ENCODE measurements at places on chromosomes 3 and 15.

- no peak for DNase-seq
These were observed 69.1 kb downstream of the DCLK3 start for GRCh38 chr3:36695113-36695768.

DNA sequence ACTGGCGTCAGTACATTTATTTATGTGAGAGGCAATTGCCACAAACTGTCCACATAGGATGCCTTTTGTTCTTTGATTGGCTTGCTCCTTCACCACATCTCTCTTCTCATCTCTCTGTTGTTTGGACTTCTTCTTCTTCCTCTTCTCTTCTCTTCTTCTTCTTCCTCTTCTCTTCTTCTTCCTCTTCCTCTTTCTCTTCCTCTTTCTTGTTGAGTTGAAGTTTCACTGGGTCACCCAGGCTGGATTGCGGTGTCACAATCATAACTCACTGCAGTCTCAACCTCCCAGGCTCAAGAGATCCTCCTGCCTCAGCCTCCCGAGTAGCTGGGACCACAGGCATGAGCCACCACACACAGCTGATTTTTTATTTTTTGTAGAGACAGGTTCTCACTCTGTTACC, 67.7 kb upstream of the GSK3B start:
- DNase-seq, result no peak

DNA sequence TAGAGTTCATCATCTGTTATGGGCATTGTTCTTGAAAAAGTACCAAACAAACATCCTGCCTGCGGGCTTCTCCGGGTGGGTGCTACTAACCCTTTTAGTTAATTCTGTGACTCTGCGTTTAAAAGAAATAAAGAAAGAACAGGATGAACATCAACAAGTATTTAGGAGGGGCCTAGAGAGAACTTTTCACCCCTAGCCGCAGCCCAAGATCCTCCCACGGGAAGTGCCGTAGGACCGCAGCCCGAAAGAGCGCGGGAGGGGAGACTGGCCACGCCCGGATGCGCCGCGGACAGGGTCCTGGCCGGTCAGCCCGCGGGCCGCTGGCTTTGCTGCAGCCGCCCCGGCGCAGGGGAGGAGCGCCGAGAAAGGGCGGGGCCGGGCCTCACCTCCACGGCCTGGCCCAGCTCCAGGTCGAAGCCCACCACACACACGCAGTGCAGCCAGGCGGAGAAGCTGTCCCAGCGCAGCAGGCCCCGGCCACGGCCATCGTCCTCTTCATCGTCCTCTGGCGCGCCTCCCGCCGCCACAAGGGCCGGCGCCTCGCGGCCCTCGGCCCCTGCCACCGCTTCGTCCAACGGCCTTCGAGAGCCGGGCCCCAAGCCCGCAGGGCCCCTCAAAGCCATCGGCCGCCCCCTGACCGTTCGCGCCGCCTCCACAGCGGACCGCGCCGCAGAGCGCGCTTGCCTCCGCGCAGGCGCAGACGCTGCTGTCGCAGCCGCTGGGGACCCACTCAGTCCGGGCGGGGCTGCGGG, at the start of gene DENND6A:
TSS of gene DENND6A (minus strand) at position 682 of the 752 bp plus-strand sequence. CDS start at position 623, 59 bp downstream.
- DNase-seq, result peak; percentile 96

GRCh38 chr3:118803096-118803476, 231.6 kb downstream of the IGSF11 start:
- no peak for DNase-seq

- DNase-seq, result no peak
These were observed 220.7 kb upstream of the AZI2 start for GRCh38 chr3:28569357-28569756.

DNA sequence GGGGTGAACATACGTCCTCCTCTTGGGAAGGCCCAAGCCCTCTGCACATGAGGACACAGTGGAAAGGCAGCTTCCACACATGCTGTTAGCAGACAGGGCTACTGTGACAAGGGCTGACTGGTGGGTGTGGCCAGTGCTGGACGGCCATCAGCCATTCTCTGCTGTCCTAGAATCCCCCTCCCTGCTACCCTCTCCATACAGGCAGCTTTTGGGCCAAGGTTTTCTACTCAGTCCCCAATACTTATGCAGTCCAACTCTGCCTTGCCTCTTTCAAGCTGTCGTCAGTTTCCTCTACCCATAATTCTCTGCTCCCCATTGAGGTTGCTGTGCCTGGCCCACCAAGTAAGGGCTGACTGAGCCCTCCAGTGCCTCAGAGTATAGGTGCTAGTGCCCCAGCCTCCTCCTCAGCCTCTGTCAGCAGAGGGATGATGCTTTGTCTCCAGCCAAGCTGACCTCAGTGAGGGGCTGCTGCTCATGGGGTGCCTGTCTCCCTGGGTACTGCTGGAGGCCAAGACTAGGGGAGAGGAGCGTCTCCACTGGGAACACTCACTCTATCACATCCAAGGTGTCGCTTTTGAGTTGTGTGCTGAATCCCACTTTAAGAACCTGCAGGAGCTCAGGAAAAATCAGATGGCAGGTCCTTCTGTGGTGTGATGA, 2.8 kb downstream of the LOXL1 start:
- DNase-seq, result no peak

GRCh38 chr3:100615684-100616083, 6.3 kb downstream of the ADGRG7 start:
- DNase-seq, result no peak

DNA sequence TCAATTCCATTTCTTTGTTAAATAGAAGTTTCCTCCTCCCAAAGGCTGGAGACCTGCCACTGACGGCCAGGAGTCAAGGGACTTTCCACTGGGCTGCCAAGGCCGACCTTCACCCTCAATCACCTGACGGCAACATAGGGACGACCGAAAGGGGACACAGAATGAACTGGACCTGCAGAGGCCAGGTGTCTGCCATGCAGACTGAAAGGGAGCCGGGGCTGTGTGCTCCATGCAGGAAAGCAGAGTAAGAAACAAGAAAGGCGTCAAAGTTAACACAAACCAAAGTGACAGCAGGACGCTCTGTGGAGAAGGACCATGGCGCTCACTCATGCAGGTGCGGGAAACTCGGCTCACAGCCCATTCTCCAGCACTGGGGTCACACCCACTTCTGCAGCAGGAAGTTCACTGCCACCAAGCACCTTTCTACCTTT, 26.1 kb downstream of the ZXDC start:
- peak; percentile 10 for DNase-seq

DNA sequence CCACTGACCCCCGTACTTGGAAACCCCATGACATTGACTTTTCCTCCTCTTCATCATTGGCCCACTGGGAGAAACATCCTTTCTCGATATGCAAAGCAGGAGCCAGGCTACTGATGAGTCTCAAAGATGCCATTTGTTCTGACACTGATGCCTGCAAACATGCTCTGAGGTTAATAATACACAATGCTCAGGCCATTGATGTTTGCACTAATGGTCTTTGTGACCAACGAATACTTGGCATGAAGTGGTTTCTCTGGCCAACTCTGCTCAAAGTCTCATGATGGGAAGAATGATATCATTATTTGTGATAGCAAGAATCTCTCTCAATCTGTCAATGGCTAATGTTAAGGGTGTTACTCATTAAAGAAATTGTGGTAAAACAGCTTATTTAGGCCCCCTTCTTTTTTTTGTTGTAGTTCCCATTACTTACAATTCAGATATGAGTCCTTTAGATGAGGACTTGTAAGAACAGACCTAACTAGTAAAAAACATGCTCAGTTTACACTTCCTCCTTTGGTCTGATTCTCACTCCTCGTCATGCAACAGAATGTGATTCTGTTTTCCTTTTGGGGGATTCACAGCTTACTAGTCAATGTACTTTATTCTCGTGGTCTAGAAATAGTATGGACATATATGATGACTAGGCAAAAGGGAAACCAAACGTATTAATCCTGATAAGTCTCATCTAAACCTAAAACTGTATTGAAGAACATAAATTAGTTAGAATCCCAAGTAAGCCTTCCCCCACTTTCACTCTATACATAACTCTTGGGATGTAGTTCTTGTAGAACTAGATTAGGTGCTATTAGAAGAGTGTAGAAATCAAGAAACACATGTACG, 488.8 kb upstream of the DPPA4 start:
- no peak for DNase-seq

GRCh38 chr3:374459-374858, 177.9 kb downstream of the CHL1 start:
- DNase-seq, result no peak

GRCh38 chr3:47011371-47011770, 31.9 kb downstream of the NBEAL2 start:
- no peak for DNase-seq

DNA sequence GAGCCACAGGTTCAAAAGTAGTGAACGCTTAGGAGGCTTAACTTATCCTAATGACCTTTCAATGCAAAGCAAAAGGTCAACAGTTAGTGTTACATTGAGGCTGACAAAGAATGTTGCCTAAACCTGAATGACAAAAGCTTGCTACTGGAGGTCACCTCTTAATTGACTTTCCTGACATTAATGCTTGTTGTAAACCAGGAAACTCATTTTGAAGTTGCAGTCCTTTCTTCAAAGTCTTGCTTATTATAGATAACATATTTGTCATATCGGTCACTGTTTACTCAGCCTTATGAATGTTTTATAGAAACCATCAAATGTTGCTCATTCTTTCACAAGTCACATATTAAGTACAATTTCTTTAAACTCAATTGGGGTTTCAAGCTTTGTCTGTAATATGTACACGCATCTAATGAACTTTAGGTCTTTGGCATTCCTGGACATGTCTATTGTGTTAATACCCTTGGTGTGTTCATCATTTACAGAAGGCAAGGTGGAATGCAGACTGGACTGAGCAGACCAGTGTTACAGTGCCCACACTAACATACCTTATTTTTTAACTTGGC, 488.2 kb upstream of the NECTIN3 start:
- DNase-seq, result no peak

DNA sequence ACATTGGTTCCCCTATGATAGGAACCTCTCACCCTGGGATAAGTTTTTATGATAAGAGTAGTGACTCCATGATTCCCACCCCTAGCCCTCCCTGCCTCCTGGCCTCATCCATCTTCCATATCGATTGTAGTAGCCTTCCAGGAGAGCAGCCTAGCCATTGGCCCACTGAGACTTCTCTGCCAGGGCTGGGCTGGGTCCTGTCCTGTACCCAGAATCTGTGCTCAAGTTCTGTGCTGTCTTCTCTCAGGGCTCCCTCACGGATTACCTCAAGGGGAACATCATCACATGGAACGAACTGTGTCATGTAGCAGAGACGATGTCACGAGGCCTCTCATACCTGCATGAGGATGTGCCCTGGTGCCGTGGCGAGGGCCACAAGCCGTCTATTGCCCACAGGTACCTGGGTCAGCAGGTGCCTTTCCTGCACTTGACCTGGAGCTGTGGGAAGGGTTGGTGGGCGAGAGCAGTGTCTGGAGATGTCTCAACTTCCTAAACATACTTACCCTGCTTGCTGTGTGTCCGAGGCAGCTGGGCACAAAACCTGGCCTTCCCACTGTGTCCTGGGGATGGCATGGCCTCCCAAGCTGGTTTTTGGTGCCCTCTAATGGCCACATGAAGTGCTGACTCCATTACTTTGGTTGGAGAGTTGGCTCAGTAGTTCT, 16.6 kb upstream of the EXOG start:
- DNase-seq, result peak; percentile 61

GRCh38 chr3:166211451-166211850, 374.2 kb upstream of the BCHE start:
- DNase-seq, result no peak

GRCh38 chr3:125479091-125479490, 40.9 kb downstream of the SNX4 start:
- DNase-seq, result no peak

- no peak for DNase-seq
These were observed 8.7 kb upstream of the ATP13A4 start for GRCh38 chr3:193563426-193563825.

GRCh38 chr3:138842483-138843188, 7.9 kb upstream of the PIK3CB start:
- no peak for DNase-seq

DNA sequence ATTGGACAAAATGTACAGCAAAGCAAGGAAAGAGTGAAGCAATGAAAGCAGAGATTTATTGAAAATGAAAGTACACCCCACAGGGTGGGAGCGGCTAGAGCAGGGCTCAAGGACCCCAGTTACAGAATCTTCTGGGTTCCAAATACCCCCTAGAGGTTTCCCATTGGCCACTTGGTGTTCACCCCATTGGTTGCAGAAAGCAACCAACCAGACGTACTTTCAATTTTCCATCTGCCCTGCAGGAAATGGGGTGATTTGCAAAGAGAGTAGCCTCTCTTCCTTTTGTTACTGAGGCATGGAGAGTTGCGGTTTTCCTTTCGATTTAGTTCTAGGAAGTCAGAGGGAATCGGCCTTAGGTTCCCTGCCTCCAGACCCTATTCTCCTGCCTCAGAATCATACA, 2.4 kb downstream of the PML start:
- DNase-seq, result no peak

- DNase-seq, result no peak
These were observed 33.7 kb downstream of the TJP1 start for GRCh38 chr15:29788433-29789034.

- DNase-seq, result no peak
These were observed 7.1 kb downstream of the C3orf85 start for GRCh38 chr3:109143646-109144045.

DNA sequence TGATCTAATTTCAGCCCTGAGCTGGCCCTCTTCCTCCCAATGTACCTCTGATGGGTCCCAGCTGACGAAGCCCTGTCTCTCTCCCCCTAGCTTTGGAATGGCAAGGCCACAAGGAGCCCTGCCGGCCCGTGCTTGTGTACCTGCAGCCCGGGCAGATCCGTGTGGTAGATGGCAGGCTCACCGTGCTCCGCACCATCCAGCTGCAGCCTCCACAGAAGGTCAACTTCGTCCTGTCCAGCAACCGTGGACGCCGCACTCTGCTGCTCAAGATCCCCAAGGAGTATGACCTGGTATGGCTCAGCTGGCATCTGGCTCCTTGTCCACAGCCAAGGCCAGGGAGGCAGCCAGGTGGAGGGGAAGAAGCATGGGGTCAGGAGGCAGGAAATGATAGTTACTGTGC, 14.2 kb downstream of the DUOX1 start:
- DNase-seq, result no peak

GRCh38 chr3:118772547-118773011, 262.1 kb downstream of the IGSF11 start:
- DNase-seq, result no peak

- no peak for DNase-seq
These were observed 46.2 kb downstream of the IGSF11 start for GRCh38 chr3:118988198-118989130.

All from colonic mucosa (tissue), 4 donors.